Activated CD8-positive, alpha-beta memory T cell treated with anti-CD3 and anti-CD28 coated beads for 1 hour (primary cell): ENCODE measurements at places on chromosomes 12 and 14.

GRCh38 chr12:24911271-24911791 lies 37.6 kb downstream of the BCAT1 start:
- DNase-seq: no peak

- DNase-seq: no peak
These were observed 27.2 kb downstream of the NOC4L start for GRCh38 chr12:132171293-132171967.

- DNase-seq: no peak
These were observed 1.9 kb downstream of the ATXN2 start for GRCh38 chr12:111596985-111597830.

DNA sequence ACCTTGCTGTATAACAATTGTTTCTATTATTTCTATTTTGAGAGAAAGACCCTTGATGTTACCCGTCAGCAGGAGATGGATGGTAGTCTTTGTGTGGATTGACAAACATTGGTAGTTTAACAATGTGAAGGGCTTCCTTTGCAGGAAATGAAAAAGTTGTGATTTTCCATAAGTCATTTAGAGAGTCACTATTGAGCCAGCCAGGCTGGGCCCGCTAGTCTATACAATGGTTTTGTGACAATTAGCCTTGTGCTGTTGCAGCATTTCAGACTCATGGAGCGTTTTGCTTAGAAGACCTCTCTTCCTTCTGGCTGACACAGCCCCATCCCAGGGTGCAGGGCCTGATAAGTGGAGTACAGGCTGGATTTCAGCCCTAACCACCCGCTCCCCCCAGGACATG lies 18.3 kb upstream of the SLC38A2 start:
- DNase-seq: no peak

DNA sequence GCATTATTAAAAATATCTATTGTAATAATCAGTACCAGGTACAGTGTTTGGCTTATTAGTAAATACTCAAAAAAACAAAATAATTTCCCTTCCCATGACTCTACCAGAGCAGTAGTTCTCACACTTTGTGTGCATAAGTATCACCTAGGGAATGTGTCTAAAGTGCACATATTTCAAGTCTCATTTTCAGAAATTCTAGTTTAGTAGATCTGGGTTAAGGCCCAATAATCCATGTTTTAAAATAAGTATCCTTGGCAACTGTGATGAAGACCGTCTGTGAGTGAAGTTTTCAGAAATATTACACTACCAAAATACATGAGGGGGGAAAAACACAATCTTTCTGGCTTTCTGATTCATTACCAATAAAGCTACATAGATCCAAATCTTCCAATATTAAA lies 237.6 kb downstream of the SLC2A13 start:
- no peak for DNase-seq

DNA sequence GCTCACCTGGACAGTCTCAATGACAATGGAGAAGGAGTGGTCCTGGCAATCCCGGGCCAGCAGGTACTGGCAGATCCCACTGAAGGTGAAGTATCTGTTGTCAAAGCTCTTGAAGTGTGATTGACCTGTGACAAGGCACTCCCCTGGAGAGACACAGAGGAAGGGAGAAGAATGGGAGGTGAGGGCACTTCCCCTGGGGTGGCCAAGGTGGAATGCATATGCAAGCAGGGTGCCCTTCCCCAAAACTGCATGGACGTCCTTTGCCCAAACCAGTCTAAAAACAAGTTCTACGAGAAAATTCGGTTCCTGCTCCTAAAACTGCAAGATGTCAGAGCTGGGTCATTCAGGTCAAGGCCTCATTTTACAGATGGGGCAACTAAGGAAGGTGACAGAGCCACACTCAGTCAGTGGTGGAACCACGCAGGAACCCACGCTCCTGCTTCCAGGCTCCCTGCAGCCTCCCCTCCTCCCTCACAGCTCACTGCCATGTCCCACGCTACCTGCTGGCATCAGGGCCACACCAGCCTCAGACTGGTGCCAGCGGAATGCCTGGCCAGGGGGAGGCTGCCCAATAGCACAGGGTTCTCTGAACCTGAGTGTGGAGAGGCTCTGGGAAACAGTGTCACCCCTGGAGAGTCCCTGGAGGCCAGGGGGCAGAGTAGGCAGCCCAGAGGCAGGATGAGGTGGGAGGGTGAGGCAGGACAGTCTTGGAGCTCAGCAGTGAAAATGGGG lies 59.2 kb downstream of the VWF start:
- no peak for DNase-seq

- no peak for DNase-seq
These were observed 97.6 kb downstream of the GCH1 start for GRCh38 chr14:54805070-54805444.

DNA sequence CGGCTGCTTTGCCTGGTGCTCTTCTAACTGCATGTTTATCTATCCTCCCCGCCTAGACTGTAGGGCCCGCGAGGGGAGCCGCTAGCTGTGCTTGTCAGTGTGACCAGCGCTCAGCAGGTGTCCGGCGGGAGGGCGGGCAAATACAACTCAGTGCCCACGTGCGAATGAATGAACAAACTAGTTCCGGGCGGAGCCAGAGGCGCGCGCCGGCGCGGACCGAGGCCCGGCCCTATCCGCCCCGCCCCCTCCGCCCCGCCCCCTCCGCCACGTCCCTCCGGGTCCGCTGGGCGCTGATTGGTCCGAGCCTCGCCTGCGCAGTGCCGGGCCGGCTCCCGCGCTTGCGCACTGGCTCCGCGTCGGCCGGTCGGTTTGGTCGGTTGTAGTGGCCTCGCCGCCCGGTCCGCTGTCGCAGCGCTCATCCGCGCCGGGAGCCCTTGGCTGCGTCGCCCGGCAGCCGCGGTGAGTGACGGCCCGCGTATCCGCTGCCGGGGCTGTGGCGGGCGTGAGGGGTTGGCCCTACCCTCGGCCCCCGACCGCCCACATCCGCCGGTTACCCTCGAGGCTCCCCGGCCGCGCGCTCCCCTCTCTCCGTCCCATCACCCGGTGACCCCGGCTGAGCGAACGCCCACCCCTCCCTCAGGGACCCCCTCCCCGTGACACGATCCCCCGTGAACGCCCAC lies 60.0 kb downstream of the DDX51 start:
- peak; percentile 79 for DNase-seq

DNA sequence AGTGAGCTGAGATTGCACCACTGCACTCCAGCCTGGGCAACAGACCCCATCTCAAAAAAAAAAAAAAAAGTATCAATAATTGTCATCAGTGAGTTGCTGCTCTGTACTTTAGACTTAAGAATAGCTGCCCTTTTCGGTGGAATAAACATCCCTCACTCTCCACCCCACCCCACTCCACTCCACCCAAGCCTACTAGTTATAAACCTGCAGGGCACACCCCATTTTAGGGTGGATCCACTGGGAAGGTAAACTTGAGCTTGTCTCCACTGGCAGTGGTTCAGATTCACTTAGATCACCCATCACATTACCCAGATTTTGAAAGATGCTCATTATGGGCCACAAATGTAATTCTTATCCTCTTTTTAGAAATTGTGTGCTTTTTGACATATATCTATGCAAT lies 106.4 kb downstream of the GPR135 start:
- DNase-seq: no peak

DNA sequence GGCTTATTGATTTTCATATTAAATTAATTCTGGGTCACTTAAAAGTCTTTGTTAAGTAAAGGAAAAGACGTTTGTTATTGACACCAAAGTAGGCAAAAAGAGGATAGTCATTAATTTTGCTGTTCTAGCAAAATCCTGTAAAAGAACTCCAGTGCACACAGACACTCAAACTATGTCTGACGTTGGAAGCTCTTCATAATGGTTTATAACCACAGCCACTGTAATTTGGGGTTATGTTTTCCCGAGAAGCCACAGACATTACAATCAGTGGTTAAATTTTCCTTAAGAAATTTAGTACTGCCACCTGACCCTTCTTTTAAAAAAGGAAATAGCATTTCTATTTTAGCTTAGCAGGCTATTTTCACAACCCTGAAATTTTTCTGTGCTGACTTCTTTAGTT lies 267.5 kb downstream of the CCDC91 start:
- no peak for DNase-seq

- no peak for DNase-seq
These were observed 326.7 kb downstream of the ADGRD1 start for GRCh38 chr12:131280426-131280825.

DNA sequence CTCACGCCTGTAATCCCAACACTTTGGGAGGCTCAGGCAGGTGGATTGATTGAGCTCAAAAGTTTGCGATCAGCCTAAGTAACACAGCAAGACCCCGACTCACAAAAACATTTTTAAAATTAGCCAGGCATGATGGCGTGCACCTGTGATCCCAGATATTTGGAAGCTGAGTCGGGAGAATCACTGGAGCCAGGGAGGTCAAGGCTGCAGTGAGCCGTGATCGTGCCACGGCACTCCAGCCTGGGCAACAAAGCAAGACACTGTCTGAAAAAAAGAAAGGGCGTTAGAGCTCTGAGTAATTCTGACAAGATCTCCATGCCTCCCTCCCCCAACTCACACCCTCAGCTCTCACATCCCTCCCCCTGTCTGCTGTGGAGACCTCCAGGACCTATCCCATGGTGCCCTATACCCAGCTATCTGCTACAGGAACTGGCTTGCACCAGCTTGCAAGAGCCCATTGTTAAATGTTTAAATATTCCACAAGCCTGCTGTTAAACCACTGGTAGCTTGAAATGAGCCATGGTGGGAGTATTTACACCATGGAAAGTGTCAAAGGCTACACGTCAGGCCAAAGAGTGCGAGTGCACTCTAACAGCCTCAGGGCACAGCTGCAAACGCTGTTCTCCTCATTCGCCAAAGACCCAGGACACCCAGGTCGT lies 35.1 kb upstream of the PPP2R5C start:
- no peak for DNase-seq

GRCh38 chr12:120361506-120362208 lies 7.3 kb downstream of the MSI1 start:
- no peak for DNase-seq

DNA sequence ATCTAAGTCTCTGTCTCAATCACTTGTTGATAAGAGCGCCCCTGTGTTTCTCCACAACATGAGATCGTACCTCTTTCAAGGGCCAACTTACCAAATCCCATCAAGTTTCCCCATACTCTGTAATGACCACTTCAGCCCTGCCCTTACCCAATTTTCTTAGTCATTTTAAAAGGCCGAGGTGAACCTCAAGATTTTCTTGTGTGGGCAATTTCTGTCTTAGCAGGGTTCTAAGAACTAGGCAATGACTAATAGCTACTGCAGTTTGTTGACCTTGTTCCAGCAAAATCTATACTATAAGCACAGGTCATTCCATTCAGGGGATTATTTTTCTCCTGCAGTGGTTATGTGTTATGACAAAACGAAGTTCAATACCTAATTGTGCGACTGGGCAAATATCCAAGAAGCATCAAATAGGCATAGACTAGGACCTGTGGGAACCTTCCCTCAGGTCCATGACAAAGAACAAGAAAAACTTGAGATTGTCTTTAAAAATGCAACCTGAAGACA lies 359.8 kb downstream of the PCNX1 start:
- no peak for DNase-seq

GRCh38 chr12:20314328-20314727 lies 54.0 kb upstream of the PDE3A start:
- DNase-seq: no peak

GRCh38 chr14:90539496-90539775 lies 142.6 kb downstream of the CALM1 start:
- no peak for DNase-seq

GRCh38 chr14:76591266-76591665 lies 170.0 kb upstream of the VASH1 start:
- DNase-seq: no peak

- no peak for DNase-seq
These were observed 99.1 kb upstream of the NRXN3 start for GRCh38 chr14:78071016-78071549.

DNA sequence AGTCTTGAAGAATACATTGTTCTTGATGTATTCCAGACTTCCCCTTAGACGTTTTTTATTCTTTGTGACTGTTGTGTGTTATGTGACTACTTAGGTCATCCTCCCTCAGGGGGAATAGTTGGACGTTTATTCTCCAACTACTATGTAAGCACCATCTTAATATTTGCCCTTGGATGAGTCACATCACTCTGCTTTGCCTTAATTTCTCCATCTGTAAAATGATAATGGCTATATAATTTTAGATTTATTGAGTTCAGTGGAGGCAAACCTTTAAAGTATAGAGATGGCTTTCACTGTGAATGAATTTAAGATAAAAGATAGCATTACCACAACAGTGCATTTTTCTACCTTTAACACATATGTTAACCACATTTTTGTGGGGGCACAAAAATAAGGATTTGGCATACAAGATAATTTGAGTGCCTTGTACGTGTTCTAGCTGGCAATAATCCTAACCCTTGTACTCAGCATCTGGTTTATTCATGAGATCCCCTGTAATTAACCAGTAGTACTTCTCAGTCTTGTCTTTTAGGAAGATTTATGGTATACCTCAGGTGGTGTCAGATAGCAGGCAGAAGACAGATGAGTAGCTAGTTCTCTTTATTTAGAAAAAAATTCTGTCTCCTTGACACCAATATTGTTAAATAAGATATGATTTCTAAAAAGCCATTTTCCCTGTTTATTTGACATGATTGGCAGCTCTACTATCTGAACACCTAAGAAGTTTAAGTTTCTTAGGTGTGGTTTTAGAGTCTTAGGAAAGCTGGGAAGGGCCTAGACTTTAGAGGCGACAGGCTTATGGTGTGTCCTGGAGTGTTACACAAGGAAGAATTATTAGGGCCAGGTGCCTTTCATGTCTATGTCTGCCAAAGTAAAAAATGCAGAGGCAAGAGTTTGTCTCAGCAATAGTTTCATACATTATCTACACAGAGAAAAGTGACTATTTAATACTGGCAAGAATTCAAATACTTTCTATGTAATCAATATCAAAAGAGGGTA lies 152.3 kb downstream of the RAD51B start:
- DNase-seq: no peak

DNA sequence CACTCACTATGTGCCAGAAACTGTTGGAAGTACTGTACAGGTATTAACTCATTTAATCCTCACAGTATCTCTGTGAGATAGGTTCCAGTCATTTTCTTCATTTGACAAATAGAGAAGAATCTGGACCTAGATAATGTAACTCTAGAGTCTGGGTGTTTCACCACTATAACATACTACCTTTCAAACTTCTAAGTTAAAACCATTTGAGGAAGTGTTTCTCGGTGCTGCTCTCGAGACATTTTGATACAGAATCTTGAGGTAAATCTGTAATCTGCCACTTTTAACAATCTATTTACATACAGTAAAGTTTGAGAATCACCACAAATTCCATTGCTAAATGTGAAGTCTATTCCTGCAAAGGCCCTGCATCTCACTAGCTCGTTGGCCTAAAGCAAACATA lies 8.8 kb downstream of the OLR1 start:
- DNase-seq: no peak

GRCh38 chr12:104735801-104736200 lies 222.3 kb downstream of the SLC41A2 start:
- no peak for DNase-seq

GRCh38 chr12:38736821-38737220 lies 168.6 kb downstream of the CPNE8 start:
- no peak for DNase-seq
